ENCODE measurements at places on chromosomes 7 and 10. TPM values are rescaled to one million over a fixed set of nuclear protein-coding genes. Genes with fewer than 3 reads are reported as not detected.

The LRRC18 gene
- not detected for total RNA-seq

The TMEM270 gene
- total RNA-seq, result 0.21 TPM

The COG5 gene
- total RNA-seq, result 12.1 TPM

The EIF4H gene
- 339 TPM for total RNA-seq

The TTYH3 gene
- 58.2 TPM for total RNA-seq
